RPMI7951 (cell line): ENCODE measurements at places on chromosomes 16 and 17. TPM values are rescaled to one million over a fixed set of nuclear protein-coding genes. Genes with fewer than 3 reads are reported as not detected.

DNA sequence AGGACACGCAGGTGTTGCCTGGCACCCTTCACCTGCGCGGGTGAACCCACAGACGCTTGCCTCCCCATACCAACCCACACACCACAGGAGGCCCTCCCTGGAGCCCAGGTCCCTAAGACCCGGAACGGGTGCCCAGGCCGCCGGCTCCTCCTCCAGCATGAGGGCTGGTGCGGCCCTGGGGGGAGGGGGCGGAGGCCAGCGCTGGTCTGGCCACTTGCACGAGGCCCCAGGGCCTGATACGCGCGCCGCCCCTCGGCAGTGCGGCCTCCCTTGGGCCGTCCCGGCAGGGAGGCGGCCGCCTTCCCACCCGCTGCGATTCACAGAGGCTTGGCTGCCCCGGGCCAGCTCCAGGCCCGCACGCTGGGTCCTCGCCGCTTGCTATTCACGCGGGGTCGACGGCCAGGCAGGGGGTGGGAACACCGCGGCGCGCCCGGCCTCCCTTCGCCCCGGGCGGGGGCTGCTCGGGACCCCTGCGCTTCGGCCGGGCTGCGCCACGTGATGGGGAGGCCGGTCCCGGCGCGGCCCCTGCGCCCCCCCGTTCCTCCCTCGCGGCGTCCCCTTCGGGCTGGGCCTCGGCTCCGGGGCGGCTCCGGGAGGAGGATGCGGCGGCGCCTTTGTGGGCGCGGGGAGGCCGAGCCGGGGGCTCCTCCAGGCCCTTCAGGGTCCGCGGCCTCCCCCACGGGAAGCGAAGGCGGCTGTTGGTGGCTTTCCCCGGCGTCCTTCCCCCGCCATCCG lies 685 bp downstream of the FASN start:
- peak; percentile 56 for DNase-seq

DNA sequence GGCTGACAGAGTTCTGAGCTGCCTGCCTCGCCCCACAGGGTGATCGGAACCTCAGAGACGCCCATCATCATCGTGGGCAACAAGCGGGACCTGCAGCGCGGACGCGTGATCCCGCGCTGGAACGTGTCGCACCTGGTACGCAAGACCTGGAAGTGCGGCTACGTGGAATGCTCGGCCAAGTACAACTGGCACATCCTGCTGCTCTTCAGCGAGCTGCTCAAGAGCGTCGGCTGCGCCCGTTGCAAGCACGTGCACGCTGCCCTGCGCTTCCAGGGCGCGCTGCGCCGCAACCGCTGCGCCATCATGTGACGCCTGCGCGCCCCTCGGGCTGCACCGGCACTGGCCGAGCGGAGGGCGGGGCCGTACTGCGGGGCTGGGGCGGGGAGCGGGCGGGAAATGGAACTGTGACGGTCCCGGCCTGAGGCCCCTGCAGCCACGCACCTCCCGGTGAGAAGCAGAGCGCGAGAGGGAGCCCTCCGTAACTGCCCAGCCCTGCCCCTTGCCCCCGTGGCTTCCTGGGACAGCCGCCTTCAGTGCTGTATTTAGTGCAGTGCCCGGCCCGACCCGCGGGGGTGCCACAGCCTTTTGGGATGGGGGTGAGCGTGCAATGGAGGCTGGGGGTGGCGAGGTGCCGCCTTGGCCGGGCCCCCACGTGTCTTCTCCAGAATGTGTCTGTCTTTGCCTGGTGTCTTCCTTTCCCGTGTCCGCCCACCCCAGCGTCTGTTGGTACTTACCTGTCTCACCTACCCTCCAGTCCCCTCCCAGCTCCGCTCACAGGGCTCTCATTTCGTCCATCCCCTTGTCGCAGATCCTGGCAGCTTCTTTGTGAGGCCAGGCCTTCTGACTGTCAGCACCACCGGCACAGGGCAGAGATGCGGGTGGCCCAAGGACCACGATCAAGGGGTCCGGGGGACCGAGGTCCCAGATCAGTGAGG lies 9.8 kb downstream of the RASL10B start:
- DNase-seq, result no peak

DNA sequence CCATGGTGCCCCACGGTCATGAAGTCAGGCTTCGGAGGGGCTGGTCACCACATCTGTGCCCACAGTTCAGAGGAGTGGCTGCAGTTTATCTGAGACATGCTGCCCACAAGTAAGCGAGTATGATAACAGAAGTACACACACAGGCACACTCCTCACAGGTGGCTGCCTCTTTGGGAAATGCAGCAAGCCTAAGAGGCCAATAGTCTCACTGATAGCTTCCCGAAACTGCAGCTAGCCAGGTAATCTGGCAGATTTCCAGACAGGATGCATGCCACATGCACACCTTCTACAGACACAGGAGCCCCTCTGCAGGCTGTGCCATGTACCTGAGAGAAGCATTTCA lies 12.6 kb upstream of the GFOD2 start:
- DNase-seq, result no peak

- DNase-seq, result no peak
Measured at GRCh38 chr16:5228369-5228768, 130.8 kb upstream of the EEF2KMT start.

KCNJ18 gene
- total RNA-seq, result not detected in 2 replicates
